ENCODE measurements at places on chromosomes 7 and 10.

- no peak for DNase-seq
Measured at GRCh38 chr7:115721293-115722217, 309.0 kb downstream of the TFEC start.

GRCh38 chr10:104080762-104081161 lies 4.9 kb downstream of the COL17A1 start:
- DNase-seq: peak; percentile 11

- DNase-seq: no peak
Measured at GRCh38 chr7:2014391-2015241, 218.1 kb downstream of the MAD1L1 start.

- DNase-seq: no peak
Measured at GRCh38 chr10:12337453-12338372, 11.6 kb upstream of the CAMK1D start.

- DNase-seq: no peak
Measured at GRCh38 chr10:97580421-97581367, 3.5 kb upstream of the HOGA1 start.

DNA sequence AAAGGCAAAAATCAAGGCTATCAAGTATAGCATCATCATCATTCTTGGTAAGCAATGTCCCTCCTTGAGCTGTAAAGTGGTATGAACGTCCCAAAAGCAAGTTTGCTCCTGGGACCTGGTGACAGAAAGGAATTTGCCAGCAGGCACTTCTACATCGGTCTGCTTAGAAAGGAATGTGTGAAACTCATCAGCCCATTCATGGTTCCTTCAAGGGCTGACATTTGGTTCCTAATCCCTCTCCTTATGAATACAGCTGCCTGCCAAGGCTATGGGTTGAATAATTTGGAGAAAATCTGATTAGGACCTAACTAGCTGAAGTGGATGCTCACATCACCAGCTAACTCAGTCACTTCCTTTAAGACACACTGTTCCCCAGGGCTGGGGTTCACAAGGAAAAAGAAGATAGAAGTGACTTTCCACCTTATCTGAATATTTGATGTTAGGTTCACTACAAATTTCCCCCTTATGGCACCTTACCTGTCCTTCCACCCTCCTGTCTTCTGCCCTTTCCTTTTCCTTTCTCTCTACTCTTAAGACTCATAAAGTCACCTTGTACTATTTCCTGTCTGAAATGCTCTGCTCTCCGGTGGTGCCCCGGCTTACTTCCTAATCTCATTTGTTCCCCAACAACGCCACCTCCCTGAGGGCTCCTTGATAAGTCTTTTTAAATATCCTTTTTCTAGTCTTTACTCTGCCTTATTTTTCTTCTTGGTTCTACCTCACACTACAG lies 187.1 kb downstream of the NPSR1 start:
- no peak for DNase-seq

GRCh38 chr10:89521368-89521767 lies 14.0 kb downstream of the SLC16A12 start:
- DNase-seq: no peak

DNA sequence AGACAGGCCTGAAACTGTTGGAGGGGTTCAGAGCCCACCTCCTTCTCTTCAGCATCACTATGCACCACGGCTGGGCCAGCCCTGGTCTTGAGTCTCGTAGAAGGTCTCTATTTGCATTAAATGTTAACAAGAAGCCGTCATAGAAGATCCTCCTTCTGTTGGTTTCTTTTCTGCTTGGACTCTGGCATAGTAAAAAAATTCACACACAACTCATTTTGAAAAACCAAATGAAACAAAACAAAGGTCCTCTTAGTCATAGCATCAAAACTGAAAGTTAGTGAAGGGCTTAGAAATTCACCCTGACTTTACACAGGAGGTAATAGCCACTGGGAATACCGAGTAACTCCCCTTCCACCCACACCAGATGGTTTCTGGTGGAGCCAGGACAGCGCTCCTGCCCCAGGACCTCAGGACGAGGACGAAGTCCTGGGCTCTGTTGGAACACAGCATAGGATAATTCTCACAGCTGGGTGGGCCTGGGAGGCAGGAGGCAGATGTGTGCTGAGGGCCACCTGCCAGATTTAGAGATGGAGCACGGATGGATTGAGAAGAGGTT lies 248.4 kb upstream of the KLF6 start:
- no peak for DNase-seq

GRCh38 chr7:107917763-107918651 lies 27.0 kb downstream of the DLD start:
- DNase-seq: no peak

DNA sequence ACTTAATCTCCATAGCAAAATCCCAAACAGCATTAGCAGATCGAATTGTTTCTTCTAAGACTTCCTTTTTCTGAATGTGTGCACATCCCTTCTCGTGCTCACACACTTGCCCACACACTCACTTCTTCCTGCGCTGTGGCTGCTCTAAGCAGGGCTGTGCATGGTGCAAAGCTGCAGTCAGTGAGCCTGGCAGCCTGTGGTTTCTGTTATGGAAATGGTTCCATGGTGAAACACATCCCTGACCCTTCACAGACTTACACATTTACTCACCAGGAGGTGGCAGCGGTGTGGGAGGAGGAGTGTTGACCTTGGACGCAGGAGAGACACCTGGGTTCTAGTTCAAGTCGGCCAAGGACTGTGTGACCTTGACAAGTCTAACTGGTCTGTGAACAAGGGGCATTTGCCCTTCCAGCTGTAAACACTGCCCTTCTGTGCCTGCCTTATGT lies 24.9 kb downstream of the MTURN start:
- DNase-seq: peak; percentile 42

DNA sequence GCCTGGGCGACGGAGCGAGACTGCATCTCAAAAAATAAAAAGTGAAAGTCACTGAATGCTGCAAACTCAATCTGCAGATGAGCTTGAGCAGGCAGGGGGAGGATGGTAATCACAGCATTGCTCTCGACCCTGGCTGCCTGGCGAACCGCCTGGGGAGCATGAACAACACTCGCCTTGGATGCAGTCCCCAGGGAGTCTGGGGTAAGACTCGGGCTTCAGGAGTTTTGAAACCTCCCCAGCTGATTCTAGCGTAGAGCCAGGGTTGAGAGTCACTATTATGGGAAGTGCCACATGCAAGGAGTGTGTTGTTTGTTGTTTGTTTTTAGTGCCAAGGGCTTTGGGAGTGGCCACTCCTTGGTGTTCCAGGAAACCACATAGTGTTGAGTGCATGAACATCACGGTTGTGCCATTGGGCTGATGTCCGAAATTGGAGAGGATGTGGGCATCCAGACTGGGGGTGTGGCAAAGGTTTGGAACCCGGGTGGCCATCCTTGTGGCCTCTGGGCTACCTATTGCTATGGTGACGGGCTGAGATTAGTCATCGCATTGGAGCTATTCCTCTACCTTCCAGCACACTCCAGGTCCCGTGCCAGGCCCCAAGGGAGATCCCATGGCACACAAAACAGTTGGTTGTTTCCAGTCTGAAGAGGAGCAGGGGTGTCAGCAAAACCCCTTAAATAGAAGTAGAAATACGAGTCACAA lies 92.6 kb downstream of the RGS10 start:
- no peak for DNase-seq

GRCh38 chr7:75915416-75916156 lies 631 bp downstream of the POR start:
- DNase-seq: peak; percentile 37

DNA sequence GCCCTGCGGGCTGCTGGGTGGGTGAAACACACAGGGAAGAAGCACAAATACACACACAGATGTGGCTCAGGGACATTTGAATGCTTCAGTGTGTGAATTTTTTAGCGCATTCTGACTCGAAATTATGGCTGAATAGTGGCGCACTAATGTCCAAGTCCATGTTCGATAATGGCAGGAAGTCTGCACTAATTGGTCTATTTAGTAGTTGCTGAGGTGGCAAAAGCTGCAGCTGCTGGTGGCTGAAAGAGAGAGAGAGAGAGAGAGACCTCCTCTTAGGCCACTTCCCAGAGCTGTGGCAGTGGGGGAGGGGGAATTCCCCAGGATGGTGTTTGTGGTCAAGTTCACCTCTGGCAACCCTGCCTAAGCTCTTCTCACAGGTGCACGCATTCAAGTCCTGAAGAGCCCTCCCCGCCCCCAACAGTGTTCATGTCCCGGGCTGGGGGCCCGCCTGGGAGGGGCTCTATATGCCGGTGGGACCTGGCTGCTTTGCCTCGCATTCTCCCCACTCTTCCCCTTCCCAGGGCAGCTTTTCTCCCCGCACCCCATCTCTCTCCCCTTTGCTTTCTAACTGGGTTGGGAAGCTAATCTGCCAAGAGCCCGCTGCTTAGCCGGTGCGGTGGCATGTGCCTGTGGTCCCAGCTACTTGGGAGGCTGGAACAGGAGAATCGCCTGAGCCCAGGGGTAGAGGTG lies 6.0 kb upstream of the MNX1 start:
- no peak for DNase-seq

DNA sequence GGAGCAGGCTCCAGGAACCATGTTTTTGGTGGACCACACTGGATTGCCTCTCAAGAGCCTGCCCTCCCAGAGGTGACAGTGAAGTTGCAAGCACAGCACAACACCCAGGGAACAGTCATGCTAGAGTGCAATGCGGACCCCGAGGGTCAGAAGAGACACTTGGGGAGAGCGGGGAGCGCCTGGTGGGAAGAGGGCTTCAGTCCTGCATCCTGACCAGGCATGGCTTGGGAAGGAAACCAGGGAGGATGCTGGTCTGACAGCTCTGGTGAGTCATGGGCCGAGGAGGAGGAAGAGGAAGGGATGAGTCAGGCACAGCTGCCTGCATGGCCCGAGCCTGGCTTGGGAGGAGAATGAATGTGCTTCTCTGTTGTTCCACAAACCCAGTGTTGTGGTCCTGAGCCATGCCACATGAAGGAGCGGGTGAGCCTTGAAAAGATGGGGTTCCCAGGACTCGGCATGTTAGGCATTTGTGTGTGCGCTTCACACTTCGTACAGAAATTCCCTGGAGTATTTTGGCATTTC lies 29.5 kb upstream of the ANKRD2 start:
- DNase-seq: peak; percentile 59

DNA sequence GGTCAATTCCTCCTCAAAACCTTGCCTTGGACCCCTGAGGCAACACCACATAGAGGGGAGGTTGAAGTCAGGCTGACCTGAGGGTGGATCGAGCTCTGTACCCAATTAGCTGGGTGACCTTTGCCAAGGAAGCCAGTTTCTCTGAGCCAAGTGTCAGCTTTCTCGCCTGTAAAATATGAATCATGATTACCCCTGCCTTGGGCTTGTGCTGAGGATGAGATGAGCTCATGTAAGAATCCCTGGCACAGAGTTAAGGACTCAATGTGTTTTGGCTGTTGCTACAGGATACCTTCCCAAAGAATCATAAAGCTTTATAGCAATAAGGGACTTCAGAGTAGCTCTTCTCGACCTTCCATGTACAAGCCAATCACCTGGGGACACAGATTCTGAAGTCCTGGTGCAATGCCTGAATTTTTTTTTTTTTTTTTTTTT lies 43.5 kb upstream of the CACUL1 start:
- DNase-seq: no peak

GRCh38 chr7:150937848-150938561 lies 40.1 kb downstream of the KCNH2 start:
- DNase-seq: no peak

GRCh38 chr10:32055478-32056135 lies 618 bp downstream of the KIF5B start:
- peak; percentile 71 for DNase-seq

DNA sequence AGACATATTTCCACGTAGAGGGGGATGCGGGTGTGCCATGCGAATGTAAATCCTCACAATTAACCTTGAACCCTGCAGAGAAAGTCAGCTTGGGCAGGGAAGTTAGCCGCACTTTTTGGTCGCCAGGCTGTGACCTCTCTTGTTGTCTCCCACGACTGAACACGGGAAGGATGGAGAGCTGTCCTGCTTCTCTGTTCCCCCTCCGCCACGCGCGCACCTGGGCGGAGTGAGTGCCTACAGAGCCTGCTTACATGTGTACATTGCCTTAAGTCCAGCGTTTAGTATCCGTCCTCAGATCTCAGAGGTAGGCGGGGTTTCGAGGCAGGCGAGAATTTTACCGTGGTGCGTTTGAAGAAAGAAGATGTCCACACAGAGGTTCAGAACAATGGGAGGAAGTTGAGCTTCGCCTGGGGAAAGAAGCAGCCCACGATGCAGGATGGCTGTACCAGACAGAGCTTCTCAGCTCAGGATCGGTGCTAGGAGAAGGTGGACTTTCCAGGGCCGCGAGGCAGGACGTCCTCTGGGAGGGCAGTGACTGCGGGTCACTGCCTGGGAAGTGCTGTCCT lies 482 bp upstream of the ERCC6 start:
- DNase-seq: peak; percentile 62

GRCh38 chr7:158548726-158549125 lies 38.9 kb downstream of the PTPRN2 start:
- DNase-seq: no peak

DNA sequence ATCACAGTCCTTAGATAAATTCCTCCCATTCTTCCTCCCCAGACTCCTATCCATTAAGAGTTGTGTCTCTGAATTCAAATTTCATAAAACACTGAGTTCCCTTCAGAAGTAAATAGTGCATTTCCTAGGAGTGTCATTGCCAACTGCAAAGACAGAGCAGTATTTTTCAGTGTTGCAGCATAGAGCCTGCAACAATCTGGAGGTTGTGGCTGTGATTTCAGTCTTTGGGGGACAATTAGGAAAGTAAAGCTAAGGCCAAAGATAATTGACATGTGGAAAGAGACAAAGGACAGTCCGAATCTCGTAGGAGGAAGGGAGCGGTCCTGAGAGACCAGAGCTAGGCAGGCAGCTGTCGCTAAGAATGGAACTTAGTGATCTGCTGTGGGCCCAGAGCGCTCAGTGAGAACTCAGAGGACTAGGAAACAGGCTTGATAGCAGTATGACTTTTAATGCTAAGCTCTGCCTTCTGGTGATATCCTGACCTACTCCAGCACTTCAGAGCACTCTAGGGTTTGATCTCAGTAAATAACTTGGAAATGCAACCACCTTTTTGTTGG lies 46.2 kb downstream of the PRPF18 start:
- DNase-seq: no peak

DNA sequence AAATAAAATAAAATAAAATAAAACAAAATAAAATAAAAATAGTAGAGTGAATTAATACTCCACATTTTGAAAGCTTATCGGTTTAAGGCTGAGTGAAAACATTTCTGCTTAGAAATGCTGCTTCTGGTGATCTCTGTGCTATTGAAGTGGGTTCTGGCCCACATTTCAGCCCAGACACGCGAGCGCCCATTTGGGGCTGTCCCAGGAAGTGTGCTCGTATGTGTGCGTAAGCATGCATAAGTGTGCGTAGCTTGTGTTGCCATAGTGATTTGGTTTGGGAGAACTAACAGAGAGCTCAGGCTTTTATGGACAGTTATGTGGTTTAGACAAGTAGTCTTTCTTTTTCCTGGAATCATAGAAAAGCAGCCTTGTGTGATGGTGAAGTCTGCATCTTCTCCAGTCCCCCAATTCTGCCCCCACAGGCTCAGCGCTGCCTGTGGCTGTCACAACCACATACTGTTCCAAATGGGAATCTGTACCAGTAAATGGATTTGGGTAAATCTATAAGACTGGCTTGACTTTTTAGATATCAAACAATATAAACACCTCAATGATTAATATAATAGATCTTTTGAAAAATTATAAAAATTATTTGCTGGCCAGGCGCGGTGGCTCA lies 29.8 kb upstream of the PURB start:
- DNase-seq: no peak
